RPMI7951 (cell line): ENCODE measurements at places on chromosomes 11 and 22. TPM values are rescaled to one million over a fixed set of nuclear protein-coding genes. Genes with fewer than 3 reads are reported as not detected.

The IFT27 gene
- 7.6 and 10.3 TPM in 2 replicates for total RNA-seq

The UPK3A gene
- total RNA-seq: not detected in 2 replicates

The OR4C3 gene
- not detected in 2 replicates for total RNA-seq

The OTOG gene
- total RNA-seq: not detected in 2 replicates

The ZC3H12C gene
- total RNA-seq: 8.5 and 9.5 TPM in 2 replicates
